ENCODE measurements at places on chromosomes 4 and X.

GRCh38 chrX:131910586-131910985 lies 112.5 kb upstream of the STK26 start:
- ATAC-seq: no peak

DNA sequence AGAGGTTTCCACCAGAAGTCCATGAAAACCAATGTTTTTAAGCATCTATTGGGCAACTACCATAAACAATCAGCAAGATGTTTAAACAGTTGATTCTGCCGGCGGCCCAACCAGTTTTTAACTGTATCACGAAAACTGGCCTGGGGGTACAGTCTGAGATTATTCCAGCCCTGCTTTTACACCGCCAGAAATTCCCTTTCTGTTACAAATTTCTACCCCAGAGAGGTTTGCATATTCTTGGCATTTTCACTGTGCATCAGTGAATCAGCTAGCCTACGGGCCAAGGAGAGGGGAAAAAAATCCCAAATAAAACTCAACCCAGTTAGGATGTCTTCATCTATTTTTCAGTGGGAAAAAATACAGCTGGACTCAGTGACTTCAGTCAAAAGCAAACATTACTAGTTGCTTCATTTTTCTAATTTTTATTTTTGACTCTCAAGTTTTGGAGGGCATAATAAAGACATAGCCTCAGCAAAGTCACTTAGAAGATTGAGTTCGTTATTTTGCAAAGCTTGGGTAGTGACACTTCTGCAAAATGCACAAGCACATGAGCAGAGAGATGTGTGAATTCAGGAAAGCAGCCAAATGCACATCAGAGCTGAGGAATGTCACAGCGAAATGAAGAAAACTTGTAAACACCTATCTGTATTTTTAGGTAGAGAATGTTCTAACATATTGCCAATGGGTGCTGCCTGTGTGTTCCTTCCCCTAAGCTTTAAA lies 167.8 kb upstream of the GK2 start:
- ATAC-seq: peak; percentile 69

DNA sequence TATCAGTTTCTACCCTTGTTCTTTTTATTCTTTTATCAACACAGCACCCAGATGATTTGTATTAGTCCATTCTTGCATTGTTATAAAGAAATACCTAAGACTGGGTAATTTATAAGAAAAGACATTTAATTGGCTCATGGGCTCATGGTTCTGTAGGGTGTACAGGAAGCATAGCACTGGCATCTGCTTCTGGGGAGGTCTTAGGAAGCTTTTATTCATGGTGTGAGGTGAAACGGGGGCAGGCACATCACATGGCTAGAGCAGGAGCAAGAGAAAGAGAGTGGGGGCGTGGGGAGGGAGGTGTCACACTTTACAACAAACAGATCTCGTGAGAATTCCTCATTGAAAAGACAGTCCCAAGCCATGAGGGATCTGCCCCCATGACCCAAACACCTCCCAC lies 285.3 kb downstream of the SMARCA1 start:
- ATAC-seq: no peak

DNA sequence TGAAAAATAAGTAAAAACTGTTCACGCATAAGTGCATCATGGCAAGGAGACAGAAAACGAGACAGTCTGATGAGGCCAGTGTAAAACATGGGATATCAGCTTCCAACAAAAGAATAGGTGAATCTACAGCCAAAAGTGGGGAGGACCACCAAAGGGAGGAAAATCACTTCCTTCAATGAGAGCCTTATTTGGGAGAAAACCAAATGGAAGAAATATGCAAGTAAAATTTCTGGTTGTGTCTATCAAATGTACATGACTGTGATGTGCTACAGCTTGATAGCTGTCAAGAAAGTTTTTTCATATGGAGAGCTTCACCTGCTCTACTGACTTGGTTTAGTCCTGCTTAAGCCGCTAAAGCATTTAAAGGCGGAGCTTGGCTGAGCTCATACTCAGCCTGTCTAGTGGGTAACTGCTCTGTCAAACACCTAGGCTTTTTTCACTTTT lies 66.2 kb downstream of the MAGEA1 start:
- ATAC-seq: no peak

- ATAC-seq: no peak
These were observed 51.9 kb upstream of the SLC6A14 start for GRCh38 chrX:116384406-116384954.

DNA sequence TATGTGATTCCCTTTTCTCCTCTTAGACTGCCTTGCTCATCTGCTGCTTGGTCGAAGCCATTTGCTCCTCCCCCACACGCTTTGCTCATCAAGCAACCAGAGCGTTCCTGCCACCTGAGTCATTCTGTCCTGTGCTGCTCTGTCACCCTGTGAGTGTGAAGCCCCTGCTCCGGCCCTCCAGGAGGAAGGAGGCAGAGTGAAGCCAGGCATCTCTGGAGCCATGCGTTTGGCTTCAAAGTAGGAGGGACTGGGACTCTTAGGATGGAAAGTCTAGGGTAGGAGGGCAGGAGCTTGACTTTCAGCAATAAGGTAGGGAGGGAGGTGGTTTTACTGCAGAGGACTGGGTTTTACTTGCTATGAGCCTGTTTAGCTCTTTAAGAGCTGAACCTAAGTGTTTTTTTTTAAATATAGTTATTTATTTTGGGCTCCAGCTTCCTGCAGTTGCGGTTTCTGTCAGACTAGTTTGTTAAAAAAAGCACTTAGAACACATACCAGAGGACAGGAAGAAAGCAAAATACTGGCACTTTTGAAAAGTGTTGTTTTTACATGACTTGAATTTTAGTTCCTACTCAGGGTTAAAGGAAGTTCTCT lies 63.6 kb downstream of the SPINK2 start:
- ATAC-seq: peak; percentile 34

DNA sequence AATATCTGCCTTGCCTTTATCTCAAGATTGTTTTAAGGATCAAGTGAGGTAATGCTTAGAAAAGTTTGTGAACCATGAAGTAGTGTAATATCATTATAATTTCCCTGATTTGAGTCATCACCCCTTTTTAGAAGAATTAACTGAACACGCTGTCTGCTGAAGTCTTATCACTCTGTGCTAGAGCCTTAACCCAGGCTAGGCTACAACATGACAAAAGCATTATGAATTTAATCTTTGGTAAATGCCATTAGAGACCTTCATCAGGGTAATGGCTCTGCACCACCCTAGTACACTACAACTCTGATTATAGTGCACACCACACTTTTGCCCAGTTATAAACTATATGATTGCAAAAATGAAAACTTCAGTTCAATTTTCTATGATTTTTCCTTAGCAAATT lies 118.3 kb downstream of the ADGRL3 start:
- no peak for ATAC-seq

- ATAC-seq: no peak
These were observed 1.8 kb downstream of the SEPTIN6 start for GRCh38 chrX:119690921-119691716.

GRCh38 chr4:72109959-72110497 lies 78.2 kb downstream of the NPFFR2 start:
- ATAC-seq: no peak

- ATAC-seq: no peak
These were observed 6.6 kb upstream of the HNRNPD start for GRCh38 chr4:82380344-82380743.

DNA sequence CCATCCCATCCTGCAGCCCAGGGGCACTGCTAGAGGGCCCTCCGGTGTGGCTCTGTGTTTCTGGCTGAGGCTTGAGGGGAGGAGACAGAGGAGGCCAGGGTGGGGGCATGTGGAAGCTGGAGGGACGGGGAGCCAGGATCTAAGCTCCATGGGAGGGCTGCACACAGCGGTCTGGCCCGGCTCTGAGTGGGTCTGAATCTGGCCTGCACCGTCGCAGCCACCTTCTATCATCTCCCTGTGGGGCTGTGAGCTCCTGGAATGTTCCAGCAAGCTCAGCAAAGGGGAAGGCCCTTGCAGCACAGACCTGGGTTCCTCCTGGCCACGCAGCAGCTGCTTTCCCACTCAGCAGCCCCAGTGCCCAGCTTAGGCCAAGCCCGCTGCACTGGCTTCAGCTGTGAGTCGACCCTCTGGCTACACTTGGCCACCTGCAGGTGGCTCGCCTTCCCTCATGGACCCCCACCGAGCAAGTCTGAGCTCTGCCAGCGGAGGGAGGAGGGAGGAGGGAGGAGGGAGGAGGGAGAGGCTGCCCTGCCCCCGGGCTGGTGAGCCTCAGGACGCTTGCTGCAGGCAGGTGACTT lies 5.3 kb downstream of the NKX1-1 start:
- no peak for ATAC-seq

- ATAC-seq: peak; percentile 48
These were observed 602.2 kb downstream of the CENPC start for GRCh38 chr4:66943112-66943511.

DNA sequence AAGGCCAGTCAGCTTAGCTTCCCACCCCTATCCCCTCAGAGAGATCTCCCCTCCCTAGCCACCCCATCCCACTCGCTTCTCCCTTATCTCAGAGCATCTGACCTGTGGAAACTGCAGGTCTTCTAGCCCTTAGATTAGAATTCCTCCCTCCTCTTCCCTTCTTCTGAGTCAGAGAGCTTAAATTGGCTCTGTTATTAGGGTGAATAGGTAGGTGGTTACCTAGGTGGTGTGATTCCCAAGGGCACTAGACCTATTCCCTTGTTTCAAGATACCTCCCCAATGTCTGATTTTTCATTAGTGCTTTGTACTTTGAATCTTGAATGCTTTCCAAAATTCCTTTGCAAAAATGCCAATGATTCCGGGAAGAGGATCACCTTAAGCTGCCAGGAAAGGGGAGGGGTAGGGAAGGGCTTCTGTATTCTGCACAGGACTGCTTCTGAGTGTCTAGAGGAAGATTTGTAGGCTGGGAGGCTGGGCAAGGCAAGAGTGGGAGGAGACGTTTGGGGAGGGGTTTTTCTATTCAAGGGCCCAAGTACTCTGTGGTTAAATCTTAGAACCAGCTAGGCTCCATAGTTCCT lies 24.5 kb upstream of the MSN start:
- ATAC-seq: no peak

DNA sequence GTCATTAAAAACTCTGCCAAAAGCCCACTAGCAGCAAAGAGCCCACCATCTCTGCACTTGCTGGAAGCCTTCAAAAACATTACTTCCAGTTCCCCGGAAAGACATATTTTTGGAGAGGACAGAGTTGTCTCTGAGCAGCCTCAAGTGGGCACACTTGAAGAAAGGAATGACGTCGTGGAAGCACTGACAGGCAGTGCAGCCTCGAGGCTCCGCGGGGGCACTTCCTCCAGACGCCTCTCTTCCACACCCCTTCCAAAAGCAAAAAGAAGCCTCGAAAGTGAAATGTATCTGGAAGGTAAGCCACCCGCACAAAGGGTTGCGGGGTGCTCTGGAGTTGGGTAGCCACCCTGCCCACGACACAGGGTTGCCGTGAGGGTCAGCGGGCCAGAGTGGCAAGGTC lies 25.9 kb downstream of the OFD1 start:
- ATAC-seq: no peak

DNA sequence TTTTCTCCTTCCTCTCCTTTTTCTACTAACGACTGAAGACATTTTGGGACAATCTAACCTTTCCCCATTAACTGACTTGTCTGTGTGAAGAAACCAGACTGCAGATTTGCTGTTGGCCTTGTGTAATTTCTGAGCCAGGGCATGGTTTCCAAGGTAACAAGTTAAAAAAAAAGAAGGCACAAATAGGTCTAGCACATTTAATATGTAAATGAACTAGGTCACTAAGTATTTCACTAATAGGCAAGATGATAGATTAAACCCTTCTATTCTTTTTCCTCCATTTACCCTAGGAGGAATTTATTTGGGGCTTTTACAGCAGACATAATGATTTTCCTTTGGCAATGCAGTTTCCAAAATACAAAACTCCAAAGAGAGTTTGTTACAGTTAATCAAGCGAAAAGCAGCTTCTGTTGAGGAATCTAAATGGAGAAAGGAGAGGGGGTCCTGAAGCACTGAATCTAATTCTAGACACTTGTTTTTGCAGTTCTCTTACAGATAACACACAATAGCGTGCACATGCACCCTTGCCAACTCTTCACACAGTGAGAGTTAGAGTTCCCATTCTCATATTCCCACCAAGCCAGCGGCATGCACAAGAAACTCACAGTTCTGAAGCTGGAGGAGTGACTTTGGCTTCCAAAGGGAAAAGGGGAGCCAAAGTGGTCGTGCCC lies 72.0 kb downstream of the TSPAN5 start:
- ATAC-seq: no peak

DNA sequence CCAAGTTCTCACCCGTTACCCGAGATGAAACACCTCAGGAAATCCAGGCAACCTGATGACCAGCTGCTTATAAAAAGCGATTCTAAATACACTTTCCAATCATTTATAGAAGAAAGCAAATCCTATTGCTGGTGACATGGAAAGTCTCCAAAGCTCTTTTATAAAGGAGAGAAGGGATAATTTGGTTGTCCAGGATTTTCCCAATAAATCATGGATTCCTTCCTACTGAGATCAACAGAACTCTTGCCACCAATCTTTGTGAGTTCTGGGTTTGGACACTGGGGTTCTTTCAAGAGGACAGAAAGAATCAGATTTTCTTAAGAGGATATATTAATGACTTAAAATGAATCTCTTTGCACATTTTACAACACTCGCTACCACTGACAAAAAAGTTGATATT lies 24.7 kb upstream of the SOD3 start:
- no peak for ATAC-seq

- no peak for ATAC-seq
These were observed 68.9 kb downstream of the LEF1 start for GRCh38 chr4:108099838-108100237.

DNA sequence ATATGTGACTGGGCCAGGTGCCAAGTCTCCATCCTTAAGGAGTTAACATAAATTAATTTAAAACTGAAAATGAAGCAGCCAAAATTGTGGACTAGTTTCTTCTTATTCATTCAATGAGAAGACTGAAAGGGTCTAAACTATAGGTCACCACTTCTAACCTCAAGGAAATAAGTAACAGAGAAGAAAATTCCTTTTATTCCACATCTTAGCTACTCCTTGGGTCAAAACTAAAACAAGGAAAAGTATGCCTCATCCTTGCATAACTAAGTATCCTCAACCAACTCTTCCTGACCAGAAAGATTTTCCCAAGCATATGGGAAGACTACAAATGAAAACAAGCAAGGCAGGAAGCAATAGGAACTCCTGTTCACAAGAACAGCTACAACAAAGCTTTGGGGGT lies 71.2 kb downstream of the ZNF827 start:
- ATAC-seq: no peak

GRCh38 chr4:16261313-16261878 lies 35.1 kb upstream of the TAPT1 start:
- no peak for ATAC-seq

DNA sequence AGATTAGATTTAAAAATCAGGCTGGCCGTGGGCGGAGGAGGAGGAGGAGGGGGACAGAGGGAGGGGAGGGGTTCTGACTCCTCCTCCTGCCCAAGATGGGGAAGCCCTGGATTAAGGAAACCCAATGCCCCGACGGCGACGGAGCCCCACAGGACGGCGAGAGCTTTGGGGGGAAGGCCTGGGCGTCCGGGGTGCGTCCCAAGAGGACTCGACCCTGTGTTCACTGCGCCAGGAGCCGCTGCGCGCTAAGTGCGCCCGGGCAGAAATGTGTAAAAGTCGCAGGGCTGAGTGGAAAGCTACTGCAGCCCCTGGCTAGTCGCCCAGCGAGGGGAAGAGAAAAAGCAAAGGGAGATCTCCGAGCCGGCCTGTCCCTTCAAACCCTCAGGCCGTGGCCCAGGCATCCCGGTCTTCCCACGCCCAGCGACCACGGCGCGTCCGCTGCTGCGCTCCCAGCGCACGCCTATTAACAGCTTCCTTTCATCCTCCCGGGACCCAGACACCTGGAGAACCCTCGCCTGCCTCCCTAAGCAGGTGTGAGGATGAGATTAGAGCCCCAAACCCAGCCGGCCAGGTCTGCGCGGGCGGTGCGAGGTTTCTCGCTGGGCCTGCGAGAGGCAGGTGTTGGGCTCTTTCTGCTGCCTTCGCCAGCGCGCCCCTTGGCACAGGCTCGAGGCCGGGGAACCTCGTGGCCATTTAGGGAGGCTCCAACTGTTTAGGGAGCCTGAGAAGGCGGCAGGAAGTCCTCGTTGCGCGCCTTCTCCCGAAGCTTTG lies 1.4 kb upstream of the RPS6KA3 start:
- ATAC-seq: no peak
